ENCODE measurements at places on chromosomes 4 and X. TPM values are rescaled to one million over a fixed set of nuclear protein-coding genes. Genes with fewer than 3 reads are reported as not detected.

Gene NUDT10
- 0.20 TPM for total RNA-seq

Gene ARMCX2
- 20.7 TPM for total RNA-seq

Gene NXF2
- not detected for total RNA-seq

Gene PRR32
- total RNA-seq: not detected

Gene MGAT4D
- total RNA-seq: not detected

Gene MSN
- 799 TPM for total RNA-seq

Gene SOWAHB
- total RNA-seq: not detected

Gene MAGEA2
- total RNA-seq: not detected

Gene GPR119
- not detected for total RNA-seq

Gene SMIM31
- not detected for total RNA-seq

Gene LAP3
- total RNA-seq: 194 TPM

Data from mammary microvascular endothelial cell (primary cell).